HFF-Myc (cell line): ENCODE measurements at places on chromosomes 5 and 9.

DNA sequence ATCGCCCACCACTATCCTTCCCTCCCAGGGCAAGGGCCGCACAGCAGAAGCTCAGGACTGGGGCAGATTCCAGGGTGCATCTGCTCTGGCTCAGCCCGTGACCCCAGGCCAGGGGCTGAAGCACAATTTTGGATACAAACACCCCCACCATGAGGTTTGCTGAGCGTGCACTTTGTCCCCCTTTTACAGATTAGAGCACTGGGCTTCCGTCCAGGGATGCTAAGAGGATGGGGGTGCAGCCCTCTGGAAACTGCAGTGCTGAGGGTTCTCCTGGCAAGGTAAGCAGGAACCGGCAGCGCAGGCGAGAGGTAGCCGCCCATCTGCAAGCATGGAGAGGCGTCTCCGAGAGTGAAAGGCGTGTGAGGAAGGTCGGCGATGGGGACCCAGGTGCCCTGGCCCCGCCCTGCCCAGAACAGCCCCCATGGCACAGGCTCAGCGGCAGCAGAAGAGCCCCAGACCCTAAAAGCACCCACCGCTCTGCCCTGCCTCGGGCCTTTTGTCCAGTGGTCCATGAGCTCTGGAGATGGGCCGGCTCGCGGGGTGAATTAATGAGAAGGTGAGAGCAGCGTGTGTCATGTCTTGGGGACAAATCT, 54.5 kb upstream of the OLFM1 start:
- DNase-seq = no peak

- DNase-seq = no peak
These were observed 79.2 kb downstream of the DMRT2 start for GRCh38 chr9:1129382-1129781.

DNA sequence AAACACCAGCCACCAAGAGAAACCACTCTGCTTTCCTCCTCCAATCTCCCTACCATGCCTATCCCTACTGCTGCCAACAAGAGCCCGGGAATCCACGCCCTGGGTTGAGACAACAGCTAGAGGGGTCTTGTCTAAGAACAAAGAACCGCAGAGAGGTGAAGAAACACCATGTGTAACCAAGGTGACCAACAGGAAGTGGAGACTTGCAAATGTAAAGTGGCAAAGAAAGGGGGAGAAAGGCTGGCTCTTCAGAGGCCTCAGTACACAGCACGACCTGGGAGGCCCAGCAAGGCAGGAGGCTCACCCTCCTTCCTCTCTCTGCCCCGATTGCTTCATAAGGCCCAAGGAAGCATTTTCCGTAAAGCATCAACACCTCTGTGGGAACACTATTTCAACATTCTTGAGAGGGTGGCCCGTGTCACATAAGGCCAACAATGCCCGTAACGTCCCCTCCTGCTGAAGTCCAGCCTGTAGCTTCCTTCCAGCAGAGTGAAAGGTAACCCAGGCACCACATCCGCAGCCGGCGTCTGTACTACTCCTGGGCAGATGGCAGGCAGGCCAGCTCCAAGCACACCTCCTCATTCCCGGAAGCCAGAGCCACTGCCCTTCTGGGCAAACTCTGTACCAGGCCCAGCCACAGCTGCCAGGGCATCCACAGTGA, 18.3 kb downstream of the CCNJL start:
- DNase-seq = no peak

DNA sequence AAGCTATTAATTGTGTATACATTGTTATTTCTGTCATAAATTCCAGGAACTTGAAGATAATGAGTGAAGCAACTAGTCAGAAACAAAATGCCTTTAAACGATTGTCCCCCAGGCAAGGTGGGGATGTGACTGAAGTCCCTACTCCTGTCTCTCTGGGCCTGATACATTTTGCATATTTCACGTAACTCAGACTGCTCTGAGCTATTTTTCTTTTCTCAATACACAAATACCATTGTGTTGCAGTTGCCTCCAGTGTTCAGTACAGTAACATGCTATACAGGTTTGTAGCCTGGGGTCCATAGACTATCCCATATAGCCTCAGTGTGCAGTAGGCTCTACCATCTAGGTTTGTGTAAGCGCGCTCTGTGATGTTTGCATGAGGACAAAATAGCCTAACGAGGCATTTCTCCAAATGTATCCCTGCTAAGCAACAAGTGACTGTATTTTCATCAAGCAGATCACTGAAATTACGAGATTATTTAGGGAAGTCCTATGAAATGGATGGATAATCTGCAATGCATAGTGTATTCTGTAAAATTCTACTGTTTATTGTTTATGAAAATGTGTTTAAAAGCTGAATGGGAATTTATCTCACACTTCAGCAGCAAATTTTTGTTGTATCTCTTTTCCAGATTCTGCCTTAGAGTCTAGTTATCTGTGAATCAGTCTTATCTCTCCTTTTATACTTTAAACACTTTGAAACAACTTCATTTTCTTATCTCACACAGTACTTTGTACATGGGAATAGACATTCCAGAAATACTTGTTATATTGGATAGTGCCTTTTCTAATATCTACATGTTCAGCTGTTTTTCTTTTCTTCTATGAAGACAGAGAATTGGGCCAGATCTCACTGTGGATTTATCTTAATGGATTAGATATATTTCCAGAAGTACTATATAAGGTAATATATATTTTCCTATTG, 150.5 kb downstream of the CD180 start:
- DNase-seq = no peak

- DNase-seq = peak; percentile 66
These were observed 219.8 kb downstream of the ARL15 start for GRCh38 chr5:54090495-54091120.

DNA sequence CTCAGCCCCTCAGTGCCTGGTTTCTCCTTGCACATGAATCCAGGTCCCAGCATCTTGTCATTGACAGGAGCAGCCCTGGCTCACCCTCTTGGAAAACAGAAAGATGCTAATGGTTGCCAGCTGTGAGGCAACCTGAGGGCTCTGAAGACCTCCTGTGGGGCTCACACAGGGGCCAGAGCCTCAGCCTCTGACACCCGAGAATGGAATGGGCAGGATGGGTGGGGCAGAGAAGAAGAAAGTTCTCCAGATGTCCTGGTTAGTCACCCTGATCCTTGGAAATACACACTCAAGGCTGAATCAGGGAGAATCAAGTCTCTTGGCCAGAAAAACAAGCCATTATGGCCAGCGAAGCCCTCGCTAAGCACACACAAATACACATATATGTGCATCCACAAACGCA, 32.3 kb upstream of the SPATA31E1 start:
- peak; percentile 55 for DNase-seq

DNA sequence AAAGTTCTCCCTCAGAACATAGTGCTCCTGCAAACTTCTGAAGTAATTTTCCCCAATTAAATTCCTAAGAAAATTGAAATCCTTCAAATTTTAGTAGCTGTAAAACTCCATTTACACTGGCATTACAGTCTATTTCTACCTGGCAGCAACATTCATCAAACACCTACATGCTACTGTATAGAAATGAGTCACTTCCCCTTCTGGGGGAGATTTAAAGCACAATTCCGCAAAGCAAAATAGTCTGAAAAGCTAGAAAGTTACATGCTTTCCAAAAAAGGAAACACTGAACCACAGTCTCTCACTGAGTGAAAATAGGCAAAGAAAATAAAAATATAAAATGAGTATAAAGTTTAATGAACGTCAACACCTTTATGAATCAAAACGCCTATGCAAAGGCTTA, 43.3 kb downstream of the MCTP1 start:
- no peak for DNase-seq

GRCh38 chr5:142587354-142587965, 98.4 kb downstream of the FGF1 start:
- DNase-seq = no peak

- no peak for DNase-seq
These were observed at the start of gene CCDC107 for GRCh38 chr9:35658137-35658967. CCDC107 (plus strand) TSS chr9:35658292; CDS start chr9:35658380, 88 bp downstream.

- no peak for DNase-seq
These were observed 15.1 kb downstream of the IFNA1 start for GRCh38 chr9:21455320-21455719.

GRCh38 chr5:123960526-123960925, 448.5 kb downstream of the CSNK1G3 start:
- DNase-seq = no peak

DNA sequence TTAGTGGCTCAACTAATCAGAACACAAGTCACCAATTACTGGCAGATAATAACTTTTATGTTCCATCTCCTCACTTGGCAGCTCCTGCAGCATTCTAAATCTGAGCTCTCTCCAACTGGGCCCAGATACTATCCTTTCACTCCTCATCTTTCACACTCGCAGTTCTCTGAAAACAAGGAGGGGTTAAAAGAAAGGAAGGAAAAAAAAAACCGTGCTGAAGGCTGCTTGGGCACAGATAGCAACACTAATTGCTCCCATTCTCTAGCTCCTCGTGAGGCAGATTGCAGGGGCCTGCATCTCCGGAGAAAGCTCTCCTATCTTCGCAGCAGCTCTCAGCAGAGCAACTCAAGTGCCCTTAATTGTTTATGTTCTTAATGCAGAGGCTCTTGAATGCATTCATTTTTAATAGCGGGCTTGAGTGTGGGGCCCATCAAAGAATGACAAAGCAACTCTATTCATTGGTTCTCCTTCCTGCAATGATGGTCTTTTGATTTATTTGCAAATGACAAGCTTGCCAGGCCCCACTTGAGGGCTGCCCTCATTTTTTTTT, 23.9 kb downstream of the TLE1 start:
- DNase-seq = no peak

DNA sequence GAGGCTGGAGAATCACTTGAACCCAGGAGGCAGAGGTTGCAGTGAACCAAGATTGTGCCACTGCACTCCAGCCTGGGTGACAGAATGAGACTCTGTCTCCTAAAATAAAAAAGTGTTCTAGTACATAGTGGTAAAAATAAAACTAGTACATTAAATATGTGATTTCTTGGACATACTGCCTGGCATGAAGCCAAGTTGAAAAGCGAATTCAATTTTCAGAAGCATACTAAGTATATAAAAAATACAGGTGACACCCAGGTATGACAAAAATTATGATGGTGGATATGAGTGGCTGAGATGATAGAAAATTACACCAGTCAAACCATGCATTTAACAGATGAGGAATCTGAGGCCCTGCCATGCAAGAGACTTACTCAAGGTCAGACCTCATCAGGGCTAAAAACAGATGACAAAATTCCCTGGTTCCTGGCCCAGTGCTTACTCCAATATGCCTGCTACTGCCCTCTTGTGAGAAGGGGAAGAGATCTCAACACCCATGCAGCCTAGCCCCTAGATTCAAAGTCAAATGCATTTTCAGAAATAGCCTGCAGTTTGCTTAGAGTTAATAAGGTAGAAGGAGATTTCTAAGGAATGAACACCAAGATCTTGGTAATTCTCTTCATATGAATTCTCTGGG, 46.6 kb upstream of the GNPDA1 start:
- no peak for DNase-seq

GRCh38 chr5:9362600-9362999, 183.3 kb downstream of the SEMA5A start:
- DNase-seq = no peak

GRCh38 chr5:140000332-140000731, 42.8 kb downstream of the NRG2 start:
- no peak for DNase-seq

DNA sequence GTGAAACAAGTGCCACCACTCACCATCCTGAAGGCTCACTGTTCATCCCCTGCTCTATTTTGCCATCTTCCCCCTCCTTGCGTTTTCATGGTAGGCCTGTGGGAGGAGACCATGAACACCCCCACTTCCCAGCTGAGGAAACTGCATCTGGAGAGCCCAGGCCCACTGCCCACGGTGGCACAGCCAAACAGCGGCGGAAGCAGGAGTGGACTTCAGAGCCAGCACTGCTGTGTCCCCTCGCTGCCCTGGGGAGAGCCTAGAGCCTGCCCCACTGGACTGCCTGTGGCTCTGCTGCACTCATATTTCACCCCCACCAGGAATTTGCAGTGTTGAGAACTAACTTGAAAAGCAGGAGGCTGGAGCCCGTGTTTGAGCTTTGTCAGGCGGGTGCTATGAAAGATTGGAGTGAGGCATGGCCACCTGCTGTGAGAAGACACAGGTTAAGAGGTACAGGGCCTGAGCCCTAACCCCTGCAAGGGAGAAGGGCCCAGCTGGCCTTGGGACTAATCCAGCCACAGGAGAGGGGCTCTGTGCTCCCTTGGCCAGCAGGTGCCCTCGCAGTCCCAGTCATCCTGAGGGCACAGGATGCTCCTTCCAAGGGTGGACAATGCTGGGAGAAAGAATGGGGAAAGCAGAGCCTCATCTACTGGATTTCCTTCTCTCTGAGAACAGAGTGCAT, 79.0 kb downstream of the MACROH2A1 start:
- DNase-seq = no peak

DNA sequence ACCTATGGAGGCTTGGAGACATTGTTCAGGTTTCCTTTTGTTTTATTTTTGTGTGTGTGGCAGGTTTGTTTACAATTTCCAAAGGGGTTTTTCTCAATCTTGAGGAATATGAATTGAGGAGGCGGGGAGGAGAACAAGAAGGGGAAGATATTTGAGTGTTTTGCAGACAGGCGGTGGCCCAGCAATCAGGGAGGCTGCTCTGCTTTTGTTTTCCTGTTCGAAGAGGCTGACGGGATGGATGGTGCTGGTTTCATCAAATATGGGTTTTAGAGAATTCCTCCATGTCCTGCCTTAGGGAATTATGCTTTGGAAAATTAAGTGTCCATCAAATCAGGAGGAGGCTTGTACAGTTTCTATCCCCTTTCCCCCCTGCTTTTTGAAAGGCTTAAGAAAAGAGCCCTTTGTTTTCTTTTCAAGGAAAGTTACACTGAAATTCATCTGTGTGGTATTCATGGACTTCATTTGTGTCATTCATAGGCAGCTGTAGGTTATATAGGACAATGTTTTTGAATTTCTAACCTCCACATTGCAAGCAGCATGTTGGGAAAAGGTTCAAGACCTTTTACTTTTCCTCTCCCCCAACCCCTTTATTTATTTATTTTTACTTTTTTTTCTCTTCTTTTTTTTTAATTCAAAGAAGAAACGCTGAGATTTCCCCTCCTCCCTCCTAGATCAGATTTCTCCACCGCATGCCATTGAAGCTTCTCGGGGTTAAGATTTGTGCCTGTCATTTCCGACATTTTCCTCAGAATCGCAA, 107.4 kb downstream of the ZNF462 start:
- DNase-seq = no peak

GRCh38 chr5:54909911-54910870, 75.2 kb downstream of the ESM1 start:
- no peak for DNase-seq

DNA sequence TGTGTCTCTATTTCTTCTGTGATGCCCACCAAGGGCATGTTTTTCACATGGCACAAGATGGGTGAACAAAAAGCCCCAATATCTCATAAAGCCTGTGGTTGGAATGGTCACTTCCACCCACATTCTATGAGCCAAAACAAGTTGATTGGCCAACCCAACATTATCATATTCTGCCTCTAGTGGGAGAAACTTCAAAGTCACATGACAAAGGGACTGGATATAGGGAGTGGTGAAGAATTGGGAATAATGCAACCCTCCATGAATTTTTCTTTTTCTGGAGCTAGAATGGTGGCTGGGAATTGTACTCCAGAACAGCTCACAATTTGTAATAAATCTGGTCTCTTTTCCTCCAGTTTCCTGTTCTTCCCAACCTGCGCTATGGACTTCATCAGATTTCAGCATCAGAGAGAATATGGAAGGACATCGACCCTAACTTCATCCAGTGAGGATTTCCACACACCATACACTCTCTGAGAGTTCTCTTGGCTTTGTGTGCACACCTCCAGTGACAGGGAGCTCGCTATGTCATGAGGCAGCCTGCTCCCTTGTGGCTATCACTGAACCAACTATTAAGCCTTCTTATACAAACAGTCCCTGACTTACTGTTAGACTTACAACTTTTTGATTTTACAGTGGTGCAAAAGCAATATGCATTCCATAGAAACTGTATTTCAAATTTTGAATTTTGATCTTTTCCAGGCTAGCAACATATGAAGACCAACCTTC, 12.0 kb upstream of the B4GALT1 start:
- DNase-seq = no peak
